ENCODE measurements at places on chromosomes 2 and 18. TPM values are rescaled to one million over a fixed set of nuclear protein-coding genes. Genes with fewer than 3 reads are reported as not detected.

TCF23 gene
- not detected for total RNA-seq

PTPRN gene
- total RNA-seq = not detected

DLX2 gene
- not detected for total RNA-seq

ALPP gene
- total RNA-seq = not detected

ANTXR1 gene
- 0.11 TPM for total RNA-seq

DNA sequence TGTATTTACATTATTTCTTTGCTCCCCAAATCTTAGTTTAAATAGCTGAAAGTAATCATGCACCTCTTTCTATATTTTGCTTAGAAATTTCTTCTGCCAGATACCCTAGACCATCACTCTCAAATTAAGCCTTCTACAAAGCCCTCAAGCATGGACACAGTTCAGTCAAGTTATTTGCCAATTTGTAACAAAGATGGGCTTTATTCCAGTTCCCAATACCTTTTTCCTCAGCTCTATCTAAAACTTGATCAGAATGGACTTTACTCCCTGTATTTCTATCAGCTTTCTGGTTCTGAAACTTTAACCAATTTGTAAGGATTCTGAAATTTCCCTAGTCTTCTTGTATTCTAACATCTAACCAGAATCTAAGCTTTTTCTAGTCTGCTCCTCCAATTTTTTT, 56.6 kb downstream of the SYT4 start:
- DNase-seq = no peak

Measured in activated naive CD8-positive, alpha-beta T cell treated with anti-CD3 and anti-CD28 coated beads, Interleukin-2, amount 10 ng/mL, durations not matched to agents 7 days and 5 days (primary cell).